Esophagus squamous epithelium (tissue), 5 donors: ENCODE measurements at places on chromosomes 5 and 9.

DNA sequence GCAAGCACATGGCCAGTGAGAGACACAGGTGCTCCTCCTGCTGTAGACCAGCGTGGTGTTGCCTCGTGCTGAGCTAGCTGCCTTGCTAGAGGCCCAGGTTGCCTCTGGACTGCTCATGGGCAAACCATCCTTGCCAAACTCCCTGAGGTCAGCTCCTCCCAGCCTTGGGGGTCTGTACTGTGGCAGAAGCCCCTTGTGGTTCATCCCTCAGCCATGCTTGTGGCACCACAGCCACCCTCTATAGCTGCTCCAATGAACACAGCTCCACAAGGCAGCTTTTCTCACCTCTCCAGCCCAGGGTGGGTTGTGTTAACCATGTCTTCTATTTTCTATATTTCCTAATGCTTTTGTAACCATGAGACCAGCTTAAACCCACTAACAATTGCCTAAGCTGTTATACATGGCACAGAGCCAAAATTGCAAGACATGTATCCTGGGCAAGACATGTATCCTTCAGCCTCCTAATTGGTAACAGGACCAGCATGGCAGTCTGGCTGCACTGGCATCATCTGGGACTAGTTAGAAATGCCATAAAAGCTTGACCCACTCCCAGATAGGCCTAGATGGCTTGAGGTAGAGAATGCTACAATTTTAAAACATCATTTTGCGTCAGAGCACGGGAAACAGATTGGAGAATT is 183.1 kb upstream of the S1PR3 start:
- DNase-seq: no peak

DNA sequence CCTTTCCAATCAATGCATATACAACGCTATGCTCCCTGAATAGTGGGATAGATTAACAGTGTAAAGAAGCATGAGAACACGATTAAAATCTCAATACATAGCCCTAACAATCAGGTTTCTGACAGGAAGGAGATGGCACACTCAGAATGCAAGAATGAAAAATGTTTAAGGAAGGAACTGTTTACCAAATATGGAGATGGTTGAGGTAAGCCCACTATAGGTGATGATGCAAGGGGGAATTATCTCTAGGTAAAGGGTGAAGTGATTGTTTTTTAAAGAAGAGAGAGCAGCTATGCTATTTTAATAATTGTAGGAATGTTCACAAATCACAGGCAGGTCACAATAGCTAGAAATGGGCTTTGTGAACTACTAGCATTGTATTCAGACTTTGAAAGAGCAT is 302.4 kb downstream of the CHSY3 start:
- DNase-seq: no peak

GRCh38 chr5:142826741-142827492 is 56.7 kb downstream of the ARHGAP26 start:
- DNase-seq: no peak

- DNase-seq: no peak
Observed at GRCh38 chr5:13339093-13339492, 605.4 kb downstream of the DNAH5 start.

GRCh38 chr9:133950629-133951111 is 41.5 kb downstream of the VAV2 start:
- no peak for DNase-seq

- DNase-seq: no peak
Observed at GRCh38 chr9:71747576-71747975, 20.7 kb downstream of the CEMIP2 start.
